Renal cortex interstitium (tissue), 15 donors: ENCODE measurements at places on chromosomes 5 and 9.

GRCh38 chr9:123814496-123814895 lies 115.4 kb downstream of the DENND1A start:
- no peak for DNase-seq

GRCh38 chr5:40958811-40959210 lies 49.5 kb downstream of the C7 start:
- DNase-seq, result no peak

GRCh38 chr5:30809933-30810332 lies 383.6 kb upstream of the CDH6 start:
- no peak for DNase-seq

- DNase-seq, result no peak
Measured at GRCh38 chr9:111407813-111408212, 76.4 kb downstream of the ECPAS start.

GRCh38 chr5:14178671-14179211 lies 35.6 kb downstream of the TRIO start:
- DNase-seq, result no peak

- DNase-seq, result no peak
Measured at GRCh38 chr5:31487506-31487905, 44.4 kb downstream of the DROSHA start.
